ENCODE measurements at places on chromosomes 6 and 20.

GRCh38 chr20:49824206-49824605 lies 11.6 kb downstream of the SLC9A8 start:
- no peak for DNase-seq

GRCh38 chr20:19926591-19926990 lies 90.6 kb upstream of the NAA20 start:
- DNase-seq = no peak

DNA sequence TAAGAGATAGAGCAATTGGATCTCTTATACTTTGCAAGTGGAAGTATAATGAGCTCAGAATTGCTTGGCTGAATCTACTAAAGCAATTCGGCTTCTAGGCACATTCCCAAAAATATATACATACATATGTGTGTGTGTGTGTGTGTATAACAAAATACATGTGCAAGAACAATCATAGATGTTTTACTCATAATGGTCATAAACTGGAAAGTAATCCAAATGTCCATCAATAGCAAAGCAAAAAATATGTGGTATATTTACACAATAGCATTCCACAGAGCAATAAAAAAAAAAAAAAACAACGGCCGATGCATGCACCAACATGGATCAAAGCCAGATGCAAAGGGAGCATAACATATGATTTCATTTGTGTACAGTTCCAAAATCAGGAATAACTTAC lies 707.9 kb downstream of the RFPL4B start:
- DNase-seq = no peak

DNA sequence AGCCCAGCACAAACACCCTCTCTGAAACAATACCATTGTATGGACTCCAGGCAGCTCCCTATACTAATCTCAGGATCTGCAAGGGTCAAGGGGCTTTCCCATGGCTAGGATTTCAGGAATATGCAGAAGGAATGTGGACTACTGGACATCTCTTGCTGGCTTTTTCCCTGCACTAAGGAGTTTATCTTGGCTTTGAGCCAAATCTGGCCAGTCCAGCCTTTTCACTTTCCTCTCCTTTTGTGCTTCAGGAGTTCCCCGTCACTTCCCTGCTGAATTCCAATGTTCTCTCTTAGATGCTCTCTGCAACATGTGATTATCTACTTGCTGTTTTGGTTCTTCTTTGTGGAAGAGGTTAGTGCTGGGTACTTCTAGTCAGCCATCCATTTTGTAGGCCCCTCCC lies 568.2 kb downstream of the HDGFL1 start:
- no peak for DNase-seq

DNA sequence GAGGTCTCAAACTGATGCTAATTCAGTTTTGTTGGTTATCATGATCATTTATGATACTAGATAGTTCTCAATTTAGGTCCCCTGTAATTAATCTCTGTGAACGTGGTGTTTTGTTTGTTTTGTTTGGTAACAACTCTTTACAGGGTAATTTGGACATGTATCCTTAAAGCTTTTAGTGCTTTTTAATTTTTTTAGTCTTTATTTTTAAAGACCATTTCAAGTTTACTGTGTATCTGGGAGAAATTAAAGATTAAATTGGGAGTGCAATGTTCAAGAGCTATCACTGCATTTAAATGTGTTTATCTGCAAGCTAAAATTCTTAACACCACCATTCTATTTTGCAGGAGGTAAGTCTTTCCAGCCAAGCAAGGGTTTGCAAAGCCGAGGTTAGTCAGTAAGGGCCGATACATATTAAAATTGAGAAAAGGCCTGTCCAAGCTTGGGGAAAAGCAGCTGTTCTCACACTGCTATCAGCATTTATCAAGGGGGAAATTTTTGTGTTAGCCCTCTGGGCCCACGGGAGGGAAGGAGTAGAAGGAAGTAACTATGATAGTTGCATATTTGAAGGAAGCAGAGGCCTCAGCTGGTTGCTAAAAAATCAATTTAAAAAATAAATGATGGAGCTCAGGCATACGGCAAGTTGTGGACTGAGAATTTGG lies 59.3 kb upstream of the ZNF217 start:
- DNase-seq = no peak

GRCh38 chr6:91994787-91995186 lies 1407.9 kb upstream of the MAP3K7 start:
- DNase-seq = no peak

DNA sequence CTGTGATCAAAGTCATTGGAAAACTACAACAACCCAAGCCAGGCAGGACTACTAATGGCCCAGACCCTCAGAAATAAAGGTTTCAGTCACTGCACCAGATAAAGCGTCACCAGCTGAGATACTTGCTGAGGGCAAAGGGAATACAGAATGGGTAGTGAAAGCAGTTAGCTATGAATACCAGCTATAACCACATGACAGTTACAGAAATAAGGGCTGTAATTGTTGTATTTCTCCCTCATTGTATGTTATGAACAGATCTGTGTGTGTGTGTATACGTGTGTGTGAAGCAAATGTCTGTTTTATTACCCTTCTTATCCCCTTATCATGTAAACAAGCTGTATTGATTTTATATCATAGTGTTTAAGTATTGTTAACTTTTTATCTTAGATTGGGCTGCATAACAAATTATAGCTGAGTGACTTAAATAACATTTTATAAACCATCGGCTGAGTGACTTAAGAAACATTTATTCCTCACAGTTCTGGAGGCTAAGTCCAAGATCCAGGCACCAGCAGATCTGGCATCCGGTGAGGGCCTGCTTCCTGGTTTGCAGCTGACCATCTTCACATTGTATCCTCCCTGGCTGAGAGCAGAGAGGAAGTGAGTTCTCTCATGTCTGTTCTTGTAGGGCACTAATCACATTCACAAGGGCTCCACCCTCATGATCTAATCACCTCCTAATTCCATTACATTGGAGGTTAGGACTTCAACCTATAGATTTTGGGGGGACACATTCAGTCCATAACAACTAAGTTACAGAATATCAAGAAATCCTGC lies 46.0 kb upstream of the VSX1 start:
- no peak for DNase-seq

GRCh38 chr6:108846628-108847027 lies 1.6 kb upstream of the ARMC2 start:
- DNase-seq = no peak

DNA sequence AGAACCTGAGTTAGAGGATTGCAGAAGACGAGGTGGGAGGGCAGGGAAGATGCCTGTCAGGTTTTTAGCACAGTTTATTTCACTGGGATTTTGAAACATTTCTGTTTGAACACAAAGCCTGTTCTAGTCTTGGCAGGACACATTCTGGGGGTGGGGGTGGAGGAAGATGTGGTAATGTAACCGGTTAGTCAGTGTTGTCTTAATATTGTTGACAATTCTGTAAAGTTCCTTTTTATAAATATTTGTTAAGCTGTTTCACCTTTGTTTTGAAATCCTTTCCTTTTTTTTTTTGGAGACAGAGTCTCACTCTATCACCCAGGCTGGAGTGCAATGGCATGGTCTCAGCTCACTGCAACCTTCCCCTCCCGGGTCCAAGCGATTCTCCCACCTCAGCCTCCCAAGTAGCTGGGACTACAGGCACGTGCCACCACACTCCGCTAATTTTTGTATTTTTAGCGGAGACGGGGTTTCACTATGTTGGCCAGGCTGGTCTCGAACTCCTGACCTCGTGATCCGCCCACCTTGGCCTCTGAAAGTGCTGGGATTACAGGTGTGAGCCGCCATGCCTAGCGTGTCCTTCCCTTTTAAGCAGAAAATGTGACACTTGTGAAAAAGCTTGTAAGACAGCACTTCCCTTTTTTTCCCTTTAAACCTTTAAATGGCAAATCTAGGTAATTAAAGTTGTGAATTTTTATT lies 20.2 kb downstream of the SLC9A8 start:
- DNase-seq = no peak

DNA sequence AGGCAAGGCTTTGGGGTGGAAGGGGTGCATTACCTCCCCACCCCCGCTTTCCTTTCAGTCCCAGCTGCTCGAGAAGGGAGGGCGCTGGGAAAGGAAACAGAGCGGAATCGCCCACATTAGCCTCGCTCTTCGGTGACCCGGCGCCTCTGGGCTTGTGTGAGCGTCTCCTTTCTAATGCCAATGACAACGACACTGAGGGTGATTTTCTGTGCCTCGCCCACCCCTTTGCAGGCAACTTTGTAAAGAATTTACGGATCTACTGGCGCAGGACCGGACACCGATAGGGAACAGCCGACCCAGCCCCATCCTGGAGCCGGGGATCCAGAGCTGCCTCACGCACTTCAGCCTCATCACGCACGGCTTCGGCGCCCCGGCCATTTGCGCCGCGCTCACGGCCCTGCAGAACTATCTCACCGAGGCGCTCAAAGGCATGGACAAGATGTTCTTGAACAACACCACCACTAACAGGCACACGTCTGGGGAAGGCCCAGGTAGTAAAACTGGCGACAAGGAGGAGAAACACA lies 24.3 kb downstream of the TFAP2B start:
- no peak for DNase-seq

- DNase-seq = no peak
Observed at GRCh38 chr6:157798851-157799250, 24.2 kb upstream of the SNX9 start.

GRCh38 chr6:45663251-45664221 lies 285.8 kb upstream of the SUPT3H start:
- no peak for DNase-seq

DNA sequence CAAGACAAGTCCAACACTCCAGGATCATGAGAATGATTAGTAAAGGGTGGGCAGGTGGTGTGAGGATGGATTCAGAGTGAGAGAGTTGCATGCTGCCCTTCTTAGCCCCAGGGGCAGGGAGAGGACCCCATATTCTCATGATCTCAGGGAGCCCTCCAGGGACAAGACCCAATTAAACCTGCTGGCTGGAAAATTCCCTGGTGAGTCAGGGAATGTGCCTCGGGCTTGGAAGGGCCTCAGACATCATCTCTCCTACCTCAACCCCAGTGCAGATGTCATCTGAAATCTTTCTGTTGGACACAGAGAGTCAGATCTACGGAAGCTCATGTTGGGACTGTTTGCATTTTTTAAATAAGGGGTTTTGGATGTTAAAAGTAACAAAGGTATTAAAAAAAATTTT lies 9.2 kb upstream of the SIRPD start:
- no peak for DNase-seq

GRCh38 chr6:74937936-74938335 lies 267.9 kb downstream of the COL12A1 start:
- no peak for DNase-seq

DNA sequence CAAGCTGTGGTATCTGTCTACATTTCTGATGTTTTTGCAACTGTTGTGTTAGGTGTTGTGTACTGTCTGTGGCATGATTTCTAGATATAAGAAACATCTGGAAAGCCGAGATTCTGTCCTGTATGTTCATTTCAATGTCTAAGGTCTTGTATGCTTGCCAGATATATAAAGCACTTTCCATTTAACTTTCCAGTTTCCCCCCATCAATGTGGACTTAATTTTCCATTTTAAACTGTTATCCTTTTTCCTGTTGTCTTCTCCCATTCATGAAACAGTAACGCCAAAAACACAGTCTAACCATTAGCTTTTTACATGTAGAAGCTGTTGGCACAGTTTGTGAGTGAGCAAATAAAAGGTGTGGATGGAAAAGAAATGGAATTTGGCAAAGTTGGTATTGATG lies 181.6 kb downstream of the FARS2 start:
- no peak for DNase-seq

GRCh38 chr6:16367571-16367970 lies 129.2 kb downstream of the GMPR start:
- no peak for DNase-seq

- DNase-seq = no peak
Observed at GRCh38 chr20:40562031-40562430, 127.0 kb downstream of the MAFB start.

- DNase-seq = no peak
Observed at GRCh38 chr6:130970839-130971410, 92.1 kb downstream of the EPB41L2 start.
